ENCODE measurements at places on chromosomes 7 and 10.

DNA sequence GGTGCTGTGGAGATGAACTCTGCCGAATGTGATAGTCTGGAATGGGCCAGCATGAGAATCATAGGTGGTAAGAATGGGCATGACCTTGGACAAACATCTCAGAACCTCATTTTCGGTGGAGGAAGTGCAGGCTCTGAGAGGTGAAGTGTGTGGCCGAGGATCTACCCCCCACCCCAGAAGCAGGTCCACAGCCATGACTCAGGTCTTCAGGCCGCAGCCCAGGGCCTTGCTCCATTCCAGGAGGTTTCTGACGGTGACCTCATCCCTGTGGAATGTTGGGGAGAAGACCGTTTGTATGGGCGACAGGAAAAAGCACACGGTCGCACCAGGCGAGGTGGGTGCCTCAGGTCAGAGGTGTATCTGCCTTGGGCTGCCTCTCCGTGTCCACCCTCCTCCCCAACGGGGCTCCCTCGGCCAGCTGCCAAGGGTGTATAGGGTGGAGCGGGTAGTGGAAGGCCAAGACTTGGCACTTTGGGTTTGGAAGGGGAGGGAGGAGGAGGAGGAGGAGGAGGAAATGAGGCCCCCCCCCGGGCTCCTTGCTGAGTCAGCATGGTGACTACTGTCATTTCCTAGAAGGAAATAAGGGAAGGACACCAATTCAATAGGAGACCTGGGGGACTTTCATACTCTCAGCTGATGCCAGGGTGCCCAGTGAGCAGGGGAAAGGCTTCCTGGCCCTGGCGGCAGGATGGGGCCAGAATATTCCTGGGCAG, 168.0 kb upstream of the RHEB start:
- DNase-seq = no peak

DNA sequence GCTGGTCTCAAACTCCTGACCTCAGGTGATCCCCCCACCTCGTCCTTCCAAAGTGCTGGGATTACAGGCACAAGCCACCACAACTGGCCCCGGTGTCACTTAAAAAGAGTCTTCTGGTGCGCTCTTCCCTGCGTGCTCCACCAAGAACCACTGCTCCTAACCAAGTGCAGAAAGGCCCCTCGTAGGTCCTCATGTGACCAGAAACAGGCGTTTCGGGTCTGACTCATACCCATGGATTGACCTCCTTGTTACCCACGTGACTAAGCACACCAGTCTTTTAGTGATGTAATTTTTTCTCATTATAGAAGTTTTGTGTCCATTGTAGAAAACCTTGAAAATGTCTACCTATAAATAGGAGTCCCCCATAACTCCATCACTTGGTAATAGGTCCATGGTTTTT, 13.9 kb downstream of the FKBP6 start:
- no peak for DNase-seq

DNA sequence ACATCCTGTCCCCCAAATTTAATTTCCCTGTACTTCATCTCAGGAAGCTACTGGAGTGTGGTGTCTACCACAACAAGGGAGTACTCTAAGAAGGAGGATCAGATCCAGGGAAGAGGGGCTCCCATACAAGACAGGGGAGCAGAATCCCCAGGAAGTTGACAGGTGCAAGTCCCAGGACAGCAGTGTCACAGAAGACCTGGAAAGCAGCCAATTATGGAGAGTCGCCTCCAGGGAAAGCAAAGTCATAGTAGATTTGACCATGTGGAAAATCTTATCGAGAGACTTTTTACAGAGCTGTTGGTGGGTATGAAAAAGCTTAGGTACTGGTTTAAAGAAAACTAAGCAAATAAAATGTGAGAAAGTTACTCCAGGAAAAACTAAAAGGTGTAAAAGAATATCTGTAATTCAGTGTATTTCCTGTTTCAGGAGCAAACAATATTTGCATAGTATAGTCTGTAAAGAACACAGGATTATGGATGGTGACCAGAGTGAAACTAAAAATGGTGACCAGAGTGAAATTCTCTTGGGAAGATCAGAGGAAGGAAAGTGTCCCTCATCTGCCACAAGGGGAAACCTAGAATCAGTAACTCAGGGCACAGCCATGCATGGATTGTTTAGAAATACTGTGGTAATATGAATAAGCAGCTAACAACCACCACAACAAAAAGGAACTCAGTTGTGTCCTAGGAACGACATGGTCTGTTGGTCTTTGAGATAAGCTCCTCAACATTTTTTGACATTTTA, 44.5 kb downstream of the LANCL2 start:
- no peak for DNase-seq

- DNase-seq = no peak
Observed at GRCh38 chr7:155467846-155468784, 10.2 kb downstream of the EN2 start.

GRCh38 chr7:83301416-83301815, 138.7 kb upstream of the PCLO start:
- no peak for DNase-seq

All from left hindlimb (tissue), 1 donor.